ENCODE measurements at places on chromosomes 7 and 10.

DNA sequence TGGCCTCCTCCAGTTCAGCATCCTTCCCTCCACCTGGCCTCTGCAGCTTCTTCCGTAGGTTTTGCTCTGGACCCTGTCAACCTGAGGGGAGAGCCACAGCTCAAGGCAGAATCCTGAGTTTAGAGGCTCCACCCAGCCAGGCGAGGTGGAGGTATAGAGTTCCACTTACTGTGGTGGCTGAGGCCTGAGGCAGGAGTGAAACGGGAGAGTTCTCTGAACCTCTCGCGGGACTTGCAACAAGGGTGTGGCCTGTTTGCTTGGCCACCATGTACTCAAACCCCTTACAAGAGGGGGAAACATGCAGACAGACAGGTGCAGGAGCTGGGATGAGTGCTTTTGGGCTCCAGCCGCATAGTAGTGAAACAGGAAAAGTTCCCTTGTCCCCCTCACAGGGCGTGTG, 154.0 kb upstream of the C7orf33 start:
- no peak for DNase-seq

- DNase-seq, result no peak
Observed at GRCh38 chr7:71238581-71239295, 106.8 kb downstream of the GALNT17 start.

DNA sequence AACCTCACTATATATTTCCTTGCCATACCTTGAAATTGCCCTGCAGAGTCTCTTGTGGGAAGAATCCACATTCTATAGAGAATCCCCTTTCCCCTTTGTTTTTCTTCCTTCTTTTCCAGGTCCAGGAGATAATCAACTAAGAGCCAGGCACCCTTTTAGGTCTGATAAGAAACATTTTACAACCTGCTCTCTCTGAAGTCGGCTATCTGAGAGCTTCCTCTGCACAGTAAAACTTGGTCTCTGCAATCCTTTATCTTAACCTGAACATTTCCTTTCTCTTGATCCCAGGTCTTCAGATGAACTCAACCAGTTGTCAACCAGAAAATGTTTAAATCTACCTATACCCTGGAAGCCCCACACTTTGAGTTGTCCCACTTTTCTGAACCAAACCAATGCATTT, 19.5 kb upstream of the PTER start:
- no peak for DNase-seq

DNA sequence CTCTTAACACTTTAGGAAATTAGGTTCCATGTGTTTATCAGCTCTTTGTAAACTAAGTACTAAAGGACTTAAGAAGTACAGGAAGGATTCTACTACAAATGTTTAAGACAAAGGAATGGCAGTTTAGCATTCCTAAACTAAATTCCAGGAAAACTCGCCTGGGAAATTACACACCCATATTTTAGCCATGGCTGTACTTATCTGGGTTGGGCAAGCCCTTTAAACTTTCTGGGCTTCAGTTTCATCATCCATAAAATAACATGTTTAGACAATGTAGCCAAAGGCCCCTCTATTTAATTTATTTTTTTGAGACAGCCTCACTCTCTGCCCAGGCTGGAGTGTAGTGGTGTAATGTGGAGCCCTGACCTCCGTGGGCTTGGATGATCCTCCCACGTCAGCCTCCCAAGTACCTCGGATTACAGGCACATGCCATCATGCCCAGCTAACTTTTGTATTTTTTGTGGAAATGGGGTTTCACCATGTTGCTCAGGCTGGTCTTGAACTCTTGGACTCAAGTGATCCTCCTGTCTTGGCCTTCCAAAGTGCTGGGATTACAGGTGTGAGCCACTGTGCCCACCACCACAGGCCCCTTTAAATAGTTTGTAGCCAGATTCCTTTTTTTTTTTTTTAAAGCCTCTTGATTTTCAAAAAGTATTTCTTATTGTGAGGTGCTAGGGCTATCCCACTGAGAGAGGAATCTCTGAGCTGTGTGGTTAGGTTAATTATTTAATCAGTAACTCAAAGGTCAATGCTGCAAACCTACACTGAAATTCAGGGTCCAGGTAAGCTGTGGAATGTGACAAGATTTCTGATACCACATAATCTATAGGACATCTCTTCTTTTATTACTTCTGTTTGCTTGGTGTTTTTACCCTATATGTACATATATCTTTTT, 32.1 kb downstream of the TMEM60 start:
- DNase-seq, result no peak

DNA sequence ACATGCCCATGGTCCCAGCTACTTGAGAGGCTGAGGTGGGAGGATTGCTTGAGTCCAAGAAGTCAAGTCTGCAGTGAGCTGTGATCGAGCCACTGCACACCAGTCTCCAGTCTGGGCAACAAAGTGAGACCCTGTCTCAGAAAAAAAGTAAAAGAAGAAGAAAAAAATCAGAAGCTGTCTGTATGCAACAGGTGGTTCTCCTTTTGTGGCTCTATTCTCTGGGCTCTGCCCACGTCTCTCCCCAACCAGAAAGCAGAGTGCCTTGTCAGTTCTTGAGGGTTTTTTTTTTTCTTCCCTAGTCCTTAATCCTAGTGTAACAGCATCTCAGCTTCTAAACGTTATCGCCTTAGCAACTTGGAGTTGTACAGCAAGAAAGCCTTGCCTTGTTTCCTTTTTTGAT, 89.5 kb downstream of the PRKCQ start:
- DNase-seq, result no peak

DNA sequence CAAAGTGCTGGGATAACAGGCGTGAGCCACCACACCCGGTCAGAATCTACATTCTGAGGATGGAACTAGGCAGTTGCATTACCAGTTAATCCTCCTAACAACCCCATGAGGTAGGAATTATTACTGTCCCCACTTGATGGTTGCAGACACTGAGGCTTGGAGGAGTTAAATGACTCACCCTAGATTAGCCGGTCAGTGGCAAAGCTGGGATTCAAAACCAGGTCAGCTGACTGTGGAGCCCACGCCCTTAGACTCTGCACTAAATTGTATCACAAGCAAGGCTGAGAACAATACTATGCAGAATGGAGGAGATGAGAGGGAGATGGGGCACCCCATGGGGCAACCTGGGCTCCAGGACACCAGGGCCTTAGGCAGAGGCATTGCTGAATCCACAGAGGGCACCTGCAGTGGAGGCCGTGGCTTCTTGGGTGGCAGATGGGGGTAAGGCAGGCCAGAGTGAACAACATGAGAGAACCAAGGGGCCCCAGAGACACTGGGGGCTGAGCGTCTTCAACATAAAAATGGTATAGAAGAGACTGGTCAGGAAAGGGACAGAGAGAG, 723.4 kb downstream of the PARD3 start:
- DNase-seq, result no peak

DNA sequence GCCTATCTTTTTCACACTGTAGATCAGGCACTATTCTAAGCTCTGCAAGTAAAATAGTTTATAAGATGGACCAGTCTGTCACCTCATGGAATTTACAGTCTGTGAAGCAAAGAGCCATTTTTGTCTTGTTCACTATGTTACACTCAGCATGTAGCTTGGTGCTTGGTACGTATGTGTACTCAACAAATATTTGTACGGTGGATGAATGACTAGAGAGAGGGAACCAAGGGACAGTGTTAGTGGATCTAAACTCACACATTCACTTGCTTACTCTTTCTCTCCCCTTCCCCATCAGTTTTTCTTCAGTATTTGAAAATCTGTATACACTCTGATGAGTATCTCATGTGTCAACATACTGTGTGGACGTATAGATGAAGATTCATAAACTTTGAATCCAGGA, 45.9 kb downstream of the PTF1A start:
- DNase-seq, result no peak

- no peak for DNase-seq
Observed at GRCh38 chr7:101964680-101965452, 147.4 kb downstream of the CUX1 start.

DNA sequence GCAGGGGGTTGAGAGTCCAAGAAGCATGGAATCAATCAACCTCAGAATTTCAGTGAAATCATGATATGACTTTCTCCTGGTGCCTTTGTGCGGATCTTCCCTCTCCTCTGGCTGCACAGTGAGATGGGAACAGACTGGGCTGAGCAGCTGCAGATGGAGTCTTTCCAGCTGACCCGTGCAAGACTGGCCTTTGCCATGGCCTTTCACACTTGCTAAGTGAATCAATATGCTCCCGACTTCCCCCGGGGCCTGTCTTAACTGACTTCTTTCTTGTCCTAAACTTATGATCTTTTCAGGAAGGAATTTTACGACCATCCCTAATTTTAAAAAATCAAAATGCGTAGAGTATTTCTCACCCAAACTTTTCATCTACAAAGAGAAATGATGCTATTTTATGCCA, 469.9 kb downstream of the GALNT17 start:
- DNase-seq, result no peak

Measured in NCI-H1092 (cell line).